ENCODE measurements at places on chromosomes 1 and 21.

DNA sequence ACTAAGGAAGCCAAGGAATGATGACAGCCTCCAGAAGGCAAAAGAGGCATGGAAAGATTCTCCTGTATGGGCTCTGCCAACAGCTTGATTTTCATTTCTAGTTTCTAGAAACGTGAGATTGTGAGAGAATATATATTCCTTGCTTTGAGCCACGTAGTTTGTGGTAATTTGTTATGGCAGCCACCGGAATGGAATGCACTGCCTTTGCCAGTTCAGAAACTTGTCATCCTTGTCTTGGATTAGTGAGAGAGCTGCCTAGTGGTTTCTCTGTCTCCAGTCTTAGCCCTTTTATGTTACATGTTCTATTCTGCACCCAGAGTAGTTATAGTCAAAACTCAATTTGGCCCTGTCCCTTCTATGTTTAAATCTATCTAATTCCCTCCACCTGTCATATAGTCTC lies 216.0 kb upstream of the PTGFR start:
- DNase-seq, result no peak
- H3K27me3 ChIP-seq, result no peaks in the 10 kb centered on the region
- no peaks in the 10 kb centered on the region for H3K36me3 ChIP-seq

- no peaks in the 10 kb centered on the region for H3K27me3 ChIP-seq
- H3K4me1 ChIP-seq, result peaks cover 13% of the 10 kb centered on the region
- no peaks in the 10 kb centered on the region for H3K36me3 ChIP-seq
- H3K4me3 ChIP-seq, result no peak overlapping the region
- no peak for DNase-seq
- H3K27ac ChIP-seq, result no peak overlapping the region
These were observed 56.8 kb downstream of the NFIA start for GRCh38 chr1:61138921-61139774.

- H3K27ac ChIP-seq, result peak overlapping the region; percentile 81
- peak; percentile 59 for DNase-seq
- H3K4me1 ChIP-seq, result peaks cover 4% of the 10 kb centered on the region
- no peak overlapping the region for H3K4me3 ChIP-seq
- H3K36me3 ChIP-seq, result no peaks in the 10 kb centered on the region
These were observed 50.9 kb downstream of the EVA1C start for GRCh38 chr21:32463367-32463766.

DNA sequence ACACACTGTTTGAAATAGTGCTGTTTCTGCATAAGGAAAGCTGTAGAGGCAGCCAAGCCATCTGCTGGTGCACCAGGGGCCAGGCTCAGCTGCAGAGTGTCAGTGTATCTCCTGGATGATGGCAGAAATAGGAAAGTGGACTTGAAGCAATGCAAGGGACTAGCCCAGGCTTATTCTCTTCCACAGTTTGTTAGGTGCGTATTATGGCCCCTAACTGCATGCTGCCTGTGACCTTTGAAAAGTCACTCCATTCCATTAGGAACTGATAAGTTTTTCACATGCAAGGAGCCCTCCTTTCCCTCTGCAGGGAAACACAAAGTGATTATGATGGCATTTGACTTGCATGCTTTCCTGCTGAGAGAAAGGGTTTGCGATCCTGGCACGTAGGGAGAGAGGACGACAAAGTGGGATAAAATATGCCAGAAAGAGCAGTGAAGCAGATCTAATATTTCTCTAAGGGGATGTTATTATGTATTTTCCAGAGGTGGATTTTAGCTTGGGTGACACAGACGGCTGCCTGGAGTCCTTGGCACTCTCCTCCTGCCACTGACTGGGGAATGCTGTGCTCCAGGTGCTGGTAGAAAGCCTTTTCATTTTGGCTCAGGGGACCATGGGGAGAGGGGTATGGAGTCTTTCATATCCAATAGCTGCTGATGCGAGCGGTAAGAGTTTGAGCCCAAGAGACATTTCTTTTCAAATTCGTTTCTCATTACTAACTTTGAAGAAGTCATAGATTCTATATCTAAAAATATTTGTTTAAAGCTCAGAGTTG lies 402.1 kb upstream of the B3GALT2 start:
- no peak overlapping the region for H3K27ac ChIP-seq
- H3K36me3 ChIP-seq, result no peaks in the 10 kb centered on the region
- H3K27me3 ChIP-seq, result no peaks in the 10 kb centered on the region
- H3K4me3 ChIP-seq, result no peak overlapping the region
- DNase-seq, result no peak

DNA sequence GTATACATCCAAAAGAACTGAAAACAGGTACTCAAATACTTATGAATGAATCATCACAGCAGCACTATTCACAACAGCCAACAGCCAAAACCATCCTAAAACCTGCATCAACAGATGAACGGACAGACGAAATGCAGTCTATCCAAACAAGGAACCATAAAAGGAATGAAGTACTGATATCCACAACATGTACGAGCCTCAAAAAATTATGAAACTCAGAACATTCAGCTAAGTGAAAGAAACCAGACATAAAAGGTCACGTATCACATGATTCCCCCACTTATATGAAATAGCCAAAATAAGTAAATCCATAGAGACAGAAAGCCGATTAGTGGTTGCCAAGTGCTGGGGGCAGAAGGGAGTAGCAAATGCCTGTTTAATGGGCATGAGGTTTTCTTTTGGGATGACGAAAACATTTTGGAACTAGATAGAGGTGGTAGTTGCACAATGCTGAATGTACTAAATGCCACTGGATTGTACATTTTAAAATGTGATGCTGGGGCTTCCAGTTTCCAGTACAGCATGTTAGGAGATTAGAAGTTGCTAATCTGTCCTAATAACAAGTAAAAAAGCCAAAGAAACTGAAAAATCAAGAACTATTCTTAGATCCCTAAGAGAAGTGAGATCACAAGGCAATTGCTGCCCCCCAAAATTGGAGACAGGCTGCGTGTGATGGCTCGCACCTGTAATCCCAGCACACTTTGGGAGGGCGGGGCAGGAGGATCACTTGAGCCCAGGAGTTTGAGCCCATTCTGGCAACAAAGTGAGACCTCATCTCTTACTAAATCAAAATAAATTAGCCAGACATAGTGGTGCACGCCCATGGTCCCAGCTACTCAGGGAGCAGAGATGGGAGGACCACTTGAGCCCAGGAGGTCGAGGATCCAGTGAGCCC lies 25.3 kb downstream of the CLSTN1 start:
- H3K27ac ChIP-seq, result peak overlapping the region; percentile 96
- no peaks in the 10 kb centered on the region for H3K27me3 ChIP-seq
- H3K4me3 ChIP-seq, result no peak overlapping the region
- H3K36me3 ChIP-seq, result no peaks in the 10 kb centered on the region

DNA sequence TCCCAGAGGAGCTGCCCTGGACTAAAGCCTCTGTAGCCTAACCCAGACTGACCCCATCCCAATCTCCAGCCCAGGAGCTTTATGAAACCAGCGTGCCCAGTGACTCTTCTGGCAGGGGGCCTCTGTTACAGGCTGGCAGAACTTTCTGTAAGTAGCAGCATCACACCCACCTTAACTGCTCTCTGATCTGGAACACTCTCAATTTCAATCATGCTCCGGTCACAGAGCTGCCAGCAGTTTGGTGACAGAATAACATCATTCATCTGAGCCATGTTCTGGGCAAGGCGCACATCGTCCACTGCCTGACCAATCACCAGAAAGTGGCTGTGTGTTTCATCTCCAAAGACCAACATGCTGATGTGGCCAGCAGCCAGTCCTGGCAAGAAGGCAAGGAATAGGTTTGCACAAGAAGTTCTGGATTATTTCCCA lies 14.7 kb downstream of the ADCY10 start:
- no peak overlapping the region for H3K4me3 ChIP-seq
- no peaks in the 10 kb centered on the region for H3K4me1 ChIP-seq
- no peaks in the 10 kb centered on the region for H3K36me3 ChIP-seq
- H3K27ac ChIP-seq, result no peak overlapping the region
- peak; percentile 27 for DNase-seq

GRCh38 chr1:186308264-186309060 lies 66.6 kb downstream of the TPR start:
- H3K4me3 ChIP-seq, result no peak overlapping the region
- H3K27me3 ChIP-seq, result no peaks in the 10 kb centered on the region
- H3K27ac ChIP-seq, result no peak overlapping the region
- no peaks in the 10 kb centered on the region for H3K36me3 ChIP-seq
- no peak for DNase-seq

GRCh38 chr21:16837321-16837720 lies 675.5 kb upstream of the CXADR start:
- no peaks in the 10 kb centered on the region for H3K27me3 ChIP-seq
- no peaks in the 10 kb centered on the region for H3K36me3 ChIP-seq
